Activated T-helper 2 cell treated with anti-CD3 and anti-CD28 coated beads, Interferon-gamma antibody, Interleukin-2, Interleukin-4, amounts not matched to agents 10 μg/mL and 5 μg/mL and 100 μg/mL, durations not matched to agents 14 hours and 24 hours and 36 hours (primary cell): ENCODE measurements at places on chromosomes 5 and 9. TPM values are rescaled to one million over a fixed set of nuclear protein-coding genes. Genes with fewer than 3 reads are reported as not detected.

DNA sequence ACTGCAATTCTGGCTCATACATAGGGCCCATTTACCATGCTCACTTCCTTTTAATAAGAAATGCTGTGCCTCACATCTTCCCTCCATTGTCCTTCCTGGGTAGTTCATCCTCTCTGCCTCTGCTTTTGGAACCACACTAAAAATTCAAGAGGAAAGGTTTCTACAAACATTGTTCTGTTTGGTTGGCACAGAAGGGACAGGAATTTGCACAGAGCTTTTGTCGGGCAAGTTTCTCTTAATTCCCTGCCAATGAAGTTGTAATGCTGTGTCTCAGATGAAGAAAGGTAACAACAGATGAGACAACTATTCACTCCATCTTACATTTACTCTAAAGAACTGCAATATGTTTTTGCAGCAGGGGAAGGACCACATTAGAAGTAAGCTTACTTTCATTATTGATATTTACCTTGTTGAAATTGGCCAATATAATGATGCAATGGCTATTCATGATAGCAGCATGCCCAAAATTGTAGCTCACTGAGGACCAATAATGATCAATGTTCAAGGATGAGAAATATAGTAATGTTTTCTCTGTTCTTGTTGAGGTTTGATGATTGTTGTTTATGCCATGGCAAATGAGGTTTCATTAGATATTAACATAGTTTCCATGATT is 82.5 kb upstream of the HMHB1 start:
- H3K36me3 ChIP-seq = peaks cover 6% of the 10 kb centered on the region
- H3K27ac ChIP-seq = no peak overlapping the region
- H3K4me3 ChIP-seq = no peak overlapping the region
- peaks cover 10% of the 10 kb centered on the region for H3K27me3 ChIP-seq

DNA sequence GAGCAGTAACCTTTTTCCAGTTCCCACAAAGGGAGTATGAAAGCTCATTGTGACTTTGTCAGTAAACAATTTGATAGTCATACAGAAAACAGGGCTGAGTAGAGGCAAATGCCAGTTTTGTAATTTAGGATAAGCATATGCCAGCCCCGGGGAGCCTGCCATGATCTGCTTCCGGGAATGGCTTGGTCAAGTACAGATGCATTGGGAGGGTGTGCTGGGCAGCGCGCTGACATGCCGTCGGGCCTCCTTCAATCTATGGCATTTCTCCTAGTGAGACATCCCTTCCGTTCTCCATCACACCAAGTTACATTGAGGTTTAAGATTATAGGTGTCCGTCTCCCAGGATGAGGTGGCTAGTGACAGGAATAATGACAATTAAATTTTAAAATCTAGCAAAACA is 48.6 kb downstream of the GNA14 start:
- H3K36me3 ChIP-seq = no peaks in the 10 kb centered on the region
- no peak overlapping the region for H3K27ac ChIP-seq
- peaks cover 5% of the 10 kb centered on the region for H3K4me1 ChIP-seq
- no peak overlapping the region for H3K4me3 ChIP-seq

The GABRA1 gene
- total RNA-seq = not detected in 2 replicates

The ZNF300 gene
- total RNA-seq = 0.39 and 0.52 TPM in 2 replicates

- H3K4me1 ChIP-seq = no peaks in the 10 kb centered on the region
- no peak overlapping the region for H3K27ac ChIP-seq
- no peak for DNase-seq
- no peak overlapping the region for H3K4me3 ChIP-seq
- no peaks in the 10 kb centered on the region for H3K36me3 ChIP-seq
These were observed 11.2 kb downstream of the GPSM1 start for GRCh38 chr9:136338511-136338910.

- H3K27me3 ChIP-seq = no peaks in the 10 kb centered on the region
- peaks cover 26% of the 10 kb centered on the region for H3K36me3 ChIP-seq
- H3K4me3 ChIP-seq = no peak overlapping the region
- H3K27ac ChIP-seq = no peak overlapping the region
These were observed 31.7 kb downstream of the ZDHHC21 start for GRCh38 chr9:14661421-14662059.

The PROB1 gene
- total RNA-seq = 7.7 and 8.3 TPM in 2 replicates

The IPPK gene
- 11.5 and 14.8 TPM in 2 replicates for total RNA-seq

The RUFY1 gene
- total RNA-seq = 40.2 and 42.0 TPM in 2 replicates

- peaks cover 5% of the 10 kb centered on the region for H3K4me1 ChIP-seq
- no peak overlapping the region for H3K27ac ChIP-seq
- peaks cover 34% of the 10 kb centered on the region for H3K27me3 ChIP-seq
- no peaks in the 10 kb centered on the region for H3K36me3 ChIP-seq
These were observed 3.9 kb upstream of the TAL2 start for GRCh38 chr9:105658351-105658750.

The TMC1 gene
- total RNA-seq = not detected in 2 replicates

The TNFSF15 gene
- total RNA-seq = 0.25 and 0.28 TPM in 2 replicates

The WDR36 gene
- total RNA-seq = 77.9 and 79.9 TPM in 2 replicates

The IL13 gene
- total RNA-seq = 777 and 830 TPM in 2 replicates

DNA sequence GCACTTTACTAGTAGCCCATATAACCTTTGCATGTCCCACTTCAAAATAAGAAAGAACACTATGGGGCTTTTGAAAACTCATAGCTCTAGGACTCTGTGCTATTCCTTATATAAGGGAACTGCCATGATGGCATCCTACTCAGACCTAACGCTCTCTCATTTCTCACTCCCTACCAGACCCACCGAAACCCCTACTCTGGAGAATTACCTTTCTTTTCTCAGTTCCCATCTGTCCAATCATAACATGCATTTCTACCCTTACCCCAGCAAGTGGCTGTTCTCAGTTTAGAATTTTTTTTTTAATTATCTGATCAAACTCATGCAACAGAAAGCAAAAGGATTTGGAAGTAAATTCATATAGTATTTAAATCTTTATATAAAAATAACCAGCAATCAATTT is 27.3 kb downstream of the CARNMT1 start:
- H3K27me3 ChIP-seq = no peaks in the 10 kb centered on the region
- H3K27ac ChIP-seq = no peak overlapping the region
- peaks cover 25% of the 10 kb centered on the region for H3K36me3 ChIP-seq
- peaks cover 4% of the 10 kb centered on the region for H3K4me1 ChIP-seq

The MXD3 gene
- total RNA-seq = 12.8 and 13.9 TPM in 2 replicates

DNA sequence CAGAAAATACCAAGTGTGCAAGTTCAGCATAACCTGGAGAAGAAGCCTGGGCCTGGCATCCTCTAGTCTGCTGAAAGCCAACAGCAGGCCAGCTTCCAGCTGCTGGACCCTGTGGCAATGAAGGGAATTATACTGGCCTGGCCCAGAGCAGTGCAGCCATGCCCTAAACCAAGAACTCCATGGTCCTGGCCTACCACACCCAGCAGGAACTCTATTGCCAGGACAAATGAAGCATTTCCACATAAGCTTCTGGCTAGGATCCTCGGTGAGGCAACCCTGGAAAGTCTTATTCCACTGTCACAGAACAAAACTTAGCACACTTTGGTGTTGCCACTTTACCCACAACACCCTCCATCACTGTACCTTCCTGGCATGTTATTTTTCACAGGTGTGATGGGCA is 35.5 kb downstream of the CDK5RAP2 start:
- no peaks in the 10 kb centered on the region for H3K27me3 ChIP-seq
- H3K27ac ChIP-seq = no peak overlapping the region
- peaks cover 79% of the 10 kb centered on the region for H3K36me3 ChIP-seq
- H3K4me3 ChIP-seq = no peak overlapping the region

- no peaks in the 10 kb centered on the region for H3K27me3 ChIP-seq
- H3K4me1 ChIP-seq = no peaks in the 10 kb centered on the region
These were observed 21.9 kb upstream of the NOTCH1 start for GRCh38 chr9:136567651-136568287.

GRCh38 chr5:45533663-45534062 is 162.5 kb downstream of the HCN1 start:
- H3K27me3 ChIP-seq = no peaks in the 10 kb centered on the region
- H3K27ac ChIP-seq = no peak overlapping the region
- no peak for DNase-seq
- H3K36me3 ChIP-seq = no peaks in the 10 kb centered on the region
- no peaks in the 10 kb centered on the region for H3K4me1 ChIP-seq

GRCh38 chr9:99489060-99489413 is 267.0 kb downstream of the SEC61B start:
- no peak overlapping the region for H3K27ac ChIP-seq
- H3K36me3 ChIP-seq = no peaks in the 10 kb centered on the region
- no peak for DNase-seq
- H3K4me1 ChIP-seq = peaks cover 16% of the 10 kb centered on the region
- H3K27me3 ChIP-seq = peaks cover 6% of the 10 kb centered on the region

DNA sequence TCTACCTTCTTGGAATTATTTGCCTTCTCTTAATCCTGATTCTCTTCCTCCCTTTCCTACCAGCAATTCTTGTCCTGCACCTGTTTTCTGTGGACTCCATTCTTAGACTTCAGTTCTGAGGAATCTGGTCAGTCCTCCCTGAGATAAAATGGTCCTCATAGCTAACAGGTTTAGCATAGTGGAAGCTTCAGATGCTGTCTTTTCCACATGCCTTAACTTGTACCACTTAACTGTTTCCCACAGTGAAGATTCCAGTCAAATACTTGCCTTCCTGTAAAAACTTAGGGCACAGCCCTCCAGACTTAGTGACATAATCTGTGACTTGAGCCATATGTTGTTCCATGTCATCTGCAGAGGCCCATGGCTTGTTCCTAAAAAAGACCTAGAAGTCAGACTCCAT is 261.3 kb downstream of the CWC27 start:
- H3K27me3 ChIP-seq = no peaks in the 10 kb centered on the region
- H3K4me3 ChIP-seq = no peak overlapping the region
- DNase-seq = no peak
- H3K27ac ChIP-seq = no peak overlapping the region
- no peaks in the 10 kb centered on the region for H3K36me3 ChIP-seq

DNA sequence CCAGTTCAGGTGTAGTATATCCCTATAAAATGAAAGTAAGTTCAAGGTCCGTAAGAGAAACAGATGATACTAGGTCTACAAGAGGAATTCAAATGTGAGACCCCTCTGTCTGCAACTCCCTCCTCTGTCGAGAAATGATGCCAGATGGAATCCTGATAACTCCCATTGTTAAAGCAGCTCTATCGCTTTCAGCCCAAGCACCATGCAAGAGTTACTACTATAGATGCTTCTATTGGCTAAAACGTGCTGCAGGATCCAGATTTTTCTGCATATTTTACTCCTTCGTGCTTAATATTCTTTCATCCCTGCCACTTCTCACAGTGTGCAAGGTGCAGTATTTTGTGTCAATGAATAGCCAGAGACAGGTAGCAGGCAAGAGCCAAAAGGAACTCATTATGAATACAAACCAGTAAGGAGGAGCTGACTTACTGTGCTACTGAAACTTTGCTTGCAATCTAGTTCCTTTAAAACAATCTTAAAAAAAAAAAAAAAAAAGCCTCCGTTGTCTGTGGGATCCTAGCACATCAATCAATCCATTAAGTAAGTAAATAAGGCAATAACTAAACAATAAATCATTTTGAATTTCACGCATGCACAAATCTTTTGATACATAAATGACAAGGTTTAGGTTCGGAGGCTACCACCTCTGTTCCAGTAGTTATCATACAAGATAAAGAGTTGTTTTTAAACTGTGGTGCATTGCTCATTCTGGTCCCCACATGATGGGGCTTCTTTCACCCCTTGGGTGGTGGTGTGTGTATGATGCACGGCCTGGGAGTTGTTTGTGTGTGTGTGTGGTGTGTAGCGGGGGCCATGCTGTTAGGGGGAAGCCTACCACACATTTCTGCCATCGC is 151.1 kb upstream of the MPDZ start:
- DNase-seq = no peak
- no peaks in the 10 kb centered on the region for H3K36me3 ChIP-seq
- H3K4me1 ChIP-seq = no peaks in the 10 kb centered on the region
- no peak overlapping the region for H3K4me3 ChIP-seq

DNA sequence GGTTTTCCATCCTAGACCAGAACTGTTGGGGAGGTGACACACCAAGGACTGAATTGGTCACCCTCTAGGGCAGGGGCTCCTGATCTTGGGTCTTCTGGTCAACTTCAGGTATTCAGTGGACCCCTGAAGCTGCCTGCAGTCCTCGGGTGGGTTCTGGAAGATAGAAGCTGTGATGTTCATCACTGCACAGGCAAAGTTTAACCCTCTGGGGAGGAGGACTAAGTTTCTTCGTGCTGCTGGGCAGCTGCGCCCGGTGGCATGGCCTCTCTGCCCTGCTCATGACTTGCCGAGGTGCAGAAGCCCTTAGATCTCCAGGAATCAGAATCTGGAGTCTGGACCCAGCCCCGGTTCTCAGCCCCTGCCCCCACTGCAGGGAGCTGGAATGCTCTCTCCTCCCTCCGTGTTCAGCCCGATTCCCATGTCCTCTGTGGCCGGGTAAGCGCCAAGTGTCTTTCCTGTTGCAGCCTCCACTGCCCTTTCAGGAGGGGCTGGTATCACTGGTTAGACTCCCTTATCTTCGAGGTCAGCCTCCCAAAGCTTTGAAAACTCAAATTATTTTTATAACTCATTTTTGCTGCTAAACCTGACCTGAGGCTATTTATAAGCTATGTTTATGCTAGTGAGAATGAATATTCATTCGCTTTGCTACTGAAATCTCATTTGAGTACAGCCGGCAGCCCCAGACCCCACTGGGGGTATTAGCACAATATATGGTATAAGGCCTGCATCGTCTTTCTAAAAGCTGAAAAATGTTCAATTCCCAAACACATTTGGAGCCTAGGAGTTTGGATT is 1.7 kb downstream of the LAMC3 start:
- no peak for DNase-seq
- no peaks in the 10 kb centered on the region for H3K4me1 ChIP-seq
- no peak overlapping the region for H3K27ac ChIP-seq
- H3K36me3 ChIP-seq = no peaks in the 10 kb centered on the region
- H3K27me3 ChIP-seq = peaks cover 32% of the 10 kb centered on the region

DNA sequence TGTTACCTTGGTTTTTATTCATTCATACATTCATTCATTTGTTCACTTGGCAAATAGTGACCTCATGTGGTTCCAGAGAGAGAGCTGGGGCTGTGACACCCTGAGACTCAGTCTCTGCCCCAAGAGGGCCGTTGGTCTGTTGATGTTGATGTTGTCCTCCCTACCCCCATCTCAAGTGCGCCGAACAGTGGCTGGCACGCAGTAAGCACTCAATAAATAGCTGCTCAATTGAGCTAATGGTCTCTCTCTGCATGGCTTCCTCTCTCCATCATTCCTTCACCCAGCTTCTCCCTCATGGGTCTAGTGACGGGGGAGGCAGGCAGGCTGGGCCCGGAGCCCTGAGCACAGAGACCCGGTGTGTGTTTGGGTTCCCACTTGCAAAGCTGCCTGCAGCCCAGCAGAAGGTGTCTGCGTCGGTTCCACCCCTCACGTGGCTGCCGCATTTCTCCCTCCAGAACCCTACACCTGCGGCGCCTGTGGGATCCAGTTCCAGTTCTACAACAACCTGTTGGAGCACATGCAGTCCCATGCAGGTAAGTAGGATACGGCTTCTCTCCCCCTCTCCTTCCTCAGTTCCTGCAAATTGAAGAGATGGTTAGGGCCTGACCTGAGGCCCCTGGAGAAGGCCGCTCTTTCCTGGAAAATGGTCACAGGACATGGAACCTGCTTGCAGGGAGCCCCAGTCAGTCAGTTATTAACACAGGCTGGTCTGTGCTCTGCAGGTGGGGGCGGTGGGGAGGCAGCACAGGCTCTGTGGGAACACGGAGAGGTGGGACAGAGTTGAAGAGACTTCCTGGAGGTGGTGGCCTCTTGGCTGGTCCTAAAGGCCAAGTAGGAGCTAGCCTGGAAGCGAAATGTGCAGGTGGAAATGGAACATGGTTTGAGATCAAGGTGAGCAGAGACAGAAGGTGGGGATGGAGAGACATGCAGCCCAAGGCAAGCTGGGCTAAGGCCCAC is 42.0 kb downstream of the AMBP start:
- H3K36me3 ChIP-seq = no peaks in the 10 kb centered on the region
- H3K4me3 ChIP-seq = no peak overlapping the region
- no peaks in the 10 kb centered on the region for H3K4me1 ChIP-seq
- DNase-seq = no peak

The LPAR1 gene
- total RNA-seq = not detected in 2 replicates
